Mammary microvascular endothelial cell (primary cell): ENCODE measurements at places on chromosomes 12 and 14. TPM values are rescaled to one million over a fixed set of nuclear protein-coding genes. Genes with fewer than 3 reads are reported as not detected.

Gene RNASE8
- not detected in 2 replicates for total RNA-seq

Gene SLC5A8
- total RNA-seq = not detected in 2 replicates

Gene CLEC9A
- not detected in 2 replicates for total RNA-seq

Gene CACNA1C
- total RNA-seq = 0.05 and 0.20 TPM in 2 replicates

Gene ERG28
- 16.1 and 17.4 TPM in 2 replicates for total RNA-seq

Gene TCP11L2
- total RNA-seq = 9.2 and 9.4 TPM in 2 replicates

Gene DAAM1
- 7.7 and 11.4 TPM in 2 replicates for total RNA-seq

Gene DLGAP5
- 56.8 and 60.1 TPM in 2 replicates for total RNA-seq

Gene SLC4A8
- 1.2 and 1.9 TPM in 2 replicates for total RNA-seq

Gene MYO1H
- not detected in 2 replicates for total RNA-seq

Gene RAB3IP
- 10.5 and 13.0 TPM in 2 replicates for total RNA-seq

Gene CMA1
- total RNA-seq = not detected in 2 replicates

Gene IRAK3
- 5.1 and 5.4 TPM in 2 replicates for total RNA-seq

Gene ABCD2
- total RNA-seq = not detected in 2 replicates

Gene RTL1
- total RNA-seq = not detected in 2 replicates

Gene ANO6
- total RNA-seq = 55.1 and 58.0 TPM in 2 replicates

Gene P2RX4
- total RNA-seq = 196 and 245 TPM in 2 replicates

Gene MYBPC1
- total RNA-seq = not detected in 2 replicates
